A673 (cell line): ENCODE measurements at places on chromosomes 1 and 21.

DNA sequence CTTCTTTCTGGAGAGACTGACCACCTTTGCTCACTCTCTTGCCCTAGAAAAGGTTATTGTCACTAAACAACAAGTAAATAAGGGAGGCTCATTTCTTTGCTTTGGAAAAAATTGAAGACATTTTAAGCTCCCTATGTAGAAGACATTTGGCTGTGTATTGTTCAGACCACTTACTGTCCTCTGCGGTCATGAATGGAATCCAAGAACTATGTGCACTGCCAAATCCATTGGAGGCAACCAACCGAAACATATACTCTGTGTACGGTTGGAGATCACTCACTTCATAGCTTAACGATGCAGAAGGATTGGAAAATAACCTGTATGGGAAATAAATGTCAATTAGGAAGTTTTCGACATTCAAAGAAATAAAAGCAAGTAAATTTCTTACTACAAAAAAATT is 332.8 kb downstream of the KCTD3 start:
- no peak for DNase-seq

- no peak for DNase-seq
Observed at GRCh38 chr1:218568962-218569550, 223.9 kb downstream of the TGFB2 start.

GRCh38 chr1:205584732-205585131 is 47.1 kb downstream of the ELK4 start:
- no peak for DNase-seq

DNA sequence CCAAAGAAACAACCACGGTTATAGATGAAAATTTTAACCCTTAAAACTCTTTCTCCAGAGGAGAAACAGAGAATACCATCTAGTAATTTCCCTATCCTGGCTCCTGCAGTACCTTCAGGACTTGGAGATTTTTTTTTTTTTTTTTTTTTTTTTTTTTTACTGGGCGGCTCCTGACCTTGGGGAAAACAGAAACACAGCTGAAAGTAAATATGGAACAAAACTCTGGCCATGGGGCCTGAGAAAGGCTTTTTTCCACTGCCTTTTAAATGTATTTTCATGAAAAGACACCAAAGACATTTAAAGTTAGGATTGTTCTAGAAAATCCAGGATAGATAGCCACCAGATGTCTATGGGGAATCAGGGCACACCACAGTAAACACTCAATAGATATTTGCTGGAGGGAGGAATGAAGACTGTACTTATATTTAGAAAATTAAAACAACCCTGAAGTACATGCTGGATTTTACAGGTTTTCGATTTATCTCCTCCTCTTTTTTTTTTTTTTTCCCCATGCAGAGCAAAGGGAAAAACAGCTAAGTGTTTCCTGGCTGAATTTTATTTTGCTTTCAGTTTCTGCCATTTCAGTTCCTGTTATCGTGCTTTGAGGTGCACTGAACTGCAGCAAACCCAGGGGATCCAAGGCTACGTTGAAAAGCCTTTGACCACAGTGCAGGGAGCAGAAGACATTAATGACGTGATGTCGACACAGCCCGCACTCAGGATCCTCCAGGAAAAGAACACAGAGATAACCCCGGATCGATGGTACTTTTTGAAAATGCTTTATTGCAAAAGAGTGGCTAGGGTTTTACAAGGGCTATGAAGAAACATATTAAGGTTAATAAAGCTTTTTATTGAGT is 35.7 kb upstream of the CNN3 start:
- DNase-seq: no peak

DNA sequence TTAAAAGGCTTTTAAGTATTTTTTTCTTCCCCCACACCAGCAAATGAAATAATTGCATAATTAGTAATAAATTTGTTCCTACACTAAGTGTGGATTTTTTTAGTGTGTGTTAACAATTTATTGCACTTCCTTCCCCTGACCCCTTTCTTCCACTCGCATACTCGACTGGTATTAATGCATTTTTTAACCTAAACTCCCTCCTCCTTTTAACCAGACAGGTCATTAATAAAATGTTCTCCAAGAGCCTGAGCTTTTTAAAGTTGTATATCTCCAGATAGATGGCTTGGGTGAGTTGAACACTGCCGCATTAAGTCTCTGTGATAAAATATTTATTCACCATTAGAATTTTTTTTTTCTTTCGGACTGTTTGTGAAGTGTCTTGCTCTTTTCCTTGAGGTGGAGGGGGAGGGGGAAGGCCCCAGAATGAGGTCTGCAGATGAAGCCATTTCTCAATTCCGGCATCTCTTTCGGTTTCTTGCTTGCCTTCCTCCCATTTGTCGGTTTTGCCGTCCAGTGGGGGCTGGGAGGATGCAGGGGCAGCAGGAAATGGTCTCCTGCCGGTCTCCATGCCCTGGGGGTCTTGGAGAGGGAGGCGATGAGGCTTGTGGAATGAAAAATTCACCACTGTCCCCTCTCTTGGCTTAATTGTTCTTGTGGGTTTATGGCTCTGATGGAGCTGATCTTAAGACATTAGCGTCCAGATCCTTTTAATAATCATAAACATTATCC is 64.1 kb upstream of the ACTL8 start:
- no peak for DNase-seq

DNA sequence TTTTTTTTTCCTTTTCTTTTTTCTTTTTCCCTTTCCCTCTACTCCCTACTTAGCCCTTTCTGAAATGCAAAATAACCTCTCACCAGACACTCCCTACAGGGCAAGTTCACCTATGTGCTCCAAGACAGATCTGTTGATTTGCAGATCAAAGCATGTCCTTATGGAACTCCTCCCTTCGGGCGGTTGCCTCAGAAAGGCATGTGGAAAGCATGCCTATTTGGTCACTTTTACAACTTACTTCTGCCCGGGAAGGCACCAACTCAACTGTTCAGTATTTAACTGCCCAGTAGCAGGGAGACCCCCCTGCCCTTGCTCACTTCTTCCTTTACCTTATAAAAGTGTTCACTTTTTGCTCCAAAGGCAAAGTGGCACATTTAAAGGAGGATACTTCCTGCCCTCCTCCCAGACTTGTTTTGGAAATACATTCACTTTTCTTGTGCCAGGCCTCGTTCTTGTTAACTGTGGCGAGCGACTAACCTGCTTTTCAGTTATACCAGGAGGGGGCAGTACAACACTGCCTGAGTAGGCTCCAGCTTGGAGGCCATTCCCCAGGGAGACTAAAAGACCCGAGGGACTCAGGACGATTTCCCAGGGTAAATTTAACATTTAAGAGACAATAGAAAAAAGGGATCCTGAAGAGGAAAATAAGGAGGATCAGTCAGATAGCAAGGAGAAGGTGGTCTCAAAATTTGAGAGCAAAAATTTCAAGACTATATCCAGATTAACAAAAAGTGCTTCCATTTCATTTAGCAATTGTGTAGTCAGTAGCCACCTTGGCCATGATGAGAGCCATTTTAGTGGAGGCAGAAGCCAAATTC is 12.3 kb upstream of the SLAMF7 start:
- DNase-seq: peak; percentile 84

- peak; percentile 71 for DNase-seq
Observed at GRCh38 chr1:67749844-67750690, 65.1 kb downstream of the GADD45A start.

DNA sequence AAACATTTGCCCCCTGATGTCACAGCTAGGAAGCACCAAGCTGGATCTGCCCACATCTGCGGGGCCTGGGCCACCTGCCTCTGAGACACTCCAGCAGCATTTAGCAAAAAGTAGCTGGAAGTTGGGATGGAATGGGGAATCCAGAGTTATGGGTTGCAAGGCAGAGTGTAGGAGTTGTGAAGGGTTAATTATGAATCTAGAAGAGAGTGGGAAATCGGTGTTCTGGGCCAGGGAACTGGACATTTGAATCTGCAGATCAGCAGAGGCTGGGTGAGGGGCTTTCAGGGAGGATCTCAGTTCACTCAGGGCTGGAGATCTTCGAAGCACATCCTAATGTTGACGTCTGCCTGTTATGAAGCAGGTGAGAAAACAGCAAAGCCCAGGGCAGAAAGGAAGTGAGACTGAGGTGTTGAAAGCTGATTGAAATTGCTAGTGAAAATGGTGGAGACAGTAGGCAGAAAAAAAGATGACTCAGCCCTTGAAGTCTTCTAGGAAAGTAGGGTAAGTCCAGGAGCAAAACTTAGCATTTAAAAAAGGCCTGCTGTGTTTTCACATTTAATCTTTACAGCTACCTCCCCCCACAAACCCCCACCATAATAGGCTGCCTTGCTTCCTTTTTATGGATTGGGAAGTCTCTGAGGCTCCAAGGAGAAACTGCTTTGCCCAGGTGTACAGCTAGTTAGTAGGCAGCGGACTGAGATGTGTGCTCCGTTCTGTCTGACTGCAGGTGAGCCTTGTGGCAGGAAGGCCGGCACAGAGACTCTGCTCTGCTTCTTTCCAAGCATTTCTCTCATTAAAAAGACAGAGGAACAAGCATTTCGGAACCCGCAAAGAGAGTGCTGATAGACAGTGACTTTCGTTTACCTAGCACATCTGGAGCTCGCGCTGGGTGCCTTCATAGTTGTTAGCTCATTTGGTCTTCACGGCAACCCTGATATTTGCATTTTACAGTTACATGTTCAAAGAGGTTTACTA is 7.2 kb downstream of the VANGL1 start:
- no peak for DNase-seq

DNA sequence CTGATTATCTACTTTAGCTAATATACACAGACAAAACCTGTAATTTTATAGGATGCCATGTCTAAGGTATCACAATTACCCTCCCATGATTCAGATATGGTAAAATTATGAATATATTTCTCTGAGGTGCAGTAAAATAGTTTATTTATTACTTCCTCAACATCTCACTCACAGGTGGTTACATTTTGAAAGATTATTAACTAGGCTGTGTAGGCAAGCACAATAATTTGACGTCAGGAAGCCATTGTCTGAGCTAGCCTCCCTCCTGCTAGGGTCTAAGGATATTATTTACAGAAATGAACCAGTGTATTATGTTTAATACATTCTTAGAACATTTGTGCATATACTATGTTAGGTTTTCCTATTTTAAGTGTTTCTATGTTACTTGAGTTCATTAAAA is 69.9 kb upstream of the ADGRL2 start:
- DNase-seq: no peak

- DNase-seq: no peak
Observed at GRCh38 chr1:76948846-76949245, 81.6 kb downstream of the ST6GALNAC5 start.

GRCh38 chr21:42398436-42399028 is 2.7 kb upstream of the TMPRSS3 start:
- DNase-seq: no peak

DNA sequence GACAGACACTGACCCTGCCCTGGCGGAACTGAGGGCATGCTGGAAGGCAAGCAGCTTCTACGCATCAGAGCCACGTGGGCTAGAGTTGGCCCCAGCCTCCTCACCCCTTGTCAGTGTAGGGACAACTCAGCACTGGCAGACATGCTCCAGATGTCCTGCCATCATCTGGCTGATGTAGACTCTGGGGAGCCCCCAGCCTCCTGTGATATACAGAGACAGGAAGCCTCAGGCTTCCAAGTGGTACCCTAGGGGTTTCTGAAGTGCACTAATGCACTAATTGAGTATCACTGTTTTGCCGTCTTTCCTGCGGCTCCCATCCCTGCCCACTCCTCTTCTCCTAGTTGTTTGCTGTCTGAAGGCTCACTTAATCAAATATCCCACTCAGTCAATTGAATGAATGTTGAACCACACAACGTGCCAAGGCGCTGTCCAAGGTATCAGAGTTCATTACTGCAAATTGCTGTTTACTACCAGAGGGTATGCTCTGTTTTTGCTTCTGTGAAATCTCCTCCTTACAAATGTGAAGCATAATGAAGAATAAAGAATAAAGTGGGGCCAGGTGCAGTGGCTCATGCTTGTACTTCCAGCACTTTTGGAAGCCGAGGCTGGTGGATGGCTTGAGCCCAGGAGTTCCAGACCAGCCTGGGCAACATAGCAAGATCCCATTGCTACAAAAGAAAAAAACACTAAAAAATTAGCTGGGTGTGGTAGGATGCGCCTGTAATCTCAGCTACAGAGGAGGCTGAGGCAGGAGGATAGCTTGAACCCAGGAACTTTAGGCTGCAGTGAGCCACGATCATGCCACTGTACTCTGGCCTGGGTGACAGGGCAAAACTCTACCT is 76.4 kb upstream of the ZBTB18 start:
- DNase-seq: peak; percentile 66

DNA sequence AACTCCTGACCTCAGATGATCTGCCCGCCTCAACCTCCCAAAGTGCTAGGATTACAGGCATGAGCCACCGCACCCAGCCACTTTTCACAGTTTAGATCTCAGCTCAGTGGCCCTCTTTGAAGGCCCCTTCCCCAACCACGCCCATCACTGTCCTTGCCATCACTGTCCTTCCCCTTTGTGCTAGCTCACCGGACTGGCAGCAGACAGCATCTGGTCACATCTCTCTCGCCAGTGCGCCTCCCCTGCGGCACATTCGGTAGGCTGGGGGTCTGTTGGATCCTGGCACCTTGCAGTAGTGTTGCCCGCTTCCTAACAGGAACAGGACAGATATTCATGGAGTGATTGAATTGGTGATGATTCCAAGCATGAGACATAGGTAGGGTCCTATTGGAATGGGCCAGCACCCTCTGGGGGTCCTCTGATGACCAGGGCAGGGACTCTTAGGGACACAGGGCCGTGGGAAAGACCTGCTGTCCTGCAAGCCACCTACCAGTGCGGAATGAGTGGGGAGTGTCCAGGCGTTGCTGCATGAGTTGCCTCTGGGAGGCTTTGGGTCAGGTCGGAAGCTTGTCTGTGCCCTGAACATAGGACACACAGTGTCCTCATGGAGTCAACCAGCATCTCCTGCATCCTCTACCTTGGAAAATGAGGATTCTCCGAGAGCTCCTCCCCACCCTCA is 178.8 kb upstream of the VAMP3 start:
- DNase-seq: no peak
